ENCODE measurements at places on chromosomes 12 and 14.

DNA sequence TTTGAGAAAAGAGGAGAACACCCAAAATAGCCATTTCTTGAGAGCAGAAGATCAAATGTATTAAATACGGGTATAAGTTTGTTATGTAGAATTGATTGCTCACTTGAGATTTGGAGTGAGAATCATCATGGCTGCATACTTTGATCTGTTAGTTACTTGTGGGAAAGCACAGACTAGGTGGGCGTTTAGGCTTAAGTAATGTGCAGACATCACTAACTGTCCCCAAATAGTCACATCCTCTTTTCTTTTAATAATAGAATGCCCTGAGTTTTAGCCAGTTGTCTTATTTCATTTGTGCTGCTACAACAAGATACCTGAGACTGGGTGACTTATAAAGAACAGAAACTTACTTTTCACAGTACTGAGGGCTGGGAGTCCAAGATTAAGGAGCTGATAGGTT lies 14.3 kb upstream of the GTF2A1 start:
- DNase-seq: no peak

- DNase-seq: no peak
Measured at GRCh38 chr14:68675233-68675577, 117.7 kb downstream of the ZFP36L1 start.

GRCh38 chr12:40171501-40171900 lies 53.3 kb upstream of the LRRK2 start:
- DNase-seq: no peak

DNA sequence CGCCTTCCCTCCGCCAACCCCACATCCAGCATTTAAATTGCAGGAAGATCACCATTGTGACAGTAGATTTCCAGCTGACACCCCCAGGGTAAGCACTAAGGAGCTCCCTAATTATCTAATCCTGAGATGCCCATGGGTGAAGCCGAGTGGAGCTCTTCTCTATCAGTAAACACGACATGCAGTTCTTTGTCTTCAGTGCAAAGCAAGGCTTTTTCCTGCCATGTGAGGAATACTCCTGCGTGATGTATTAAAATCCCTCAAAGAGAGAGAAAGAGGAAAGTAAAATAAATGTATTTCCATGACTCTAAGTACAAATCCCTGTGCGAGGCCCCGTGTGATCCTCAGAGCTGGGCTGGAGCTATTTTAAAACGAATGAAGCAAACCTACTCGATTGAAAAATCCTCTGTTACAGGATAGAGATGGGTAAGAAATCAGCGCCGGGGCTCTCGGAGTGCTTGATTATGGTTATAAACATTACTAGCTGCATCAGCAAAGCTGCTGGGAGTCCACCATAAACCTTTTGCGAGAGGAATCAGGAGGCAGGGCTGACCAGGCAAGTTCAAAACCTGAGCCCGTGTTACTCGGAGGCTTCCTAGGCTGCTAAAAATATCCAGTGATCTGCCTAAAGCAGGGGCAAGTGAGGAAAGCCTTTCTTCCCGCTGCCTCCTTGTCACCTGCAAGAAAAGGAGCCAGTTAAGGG lies 61.5 kb downstream of the MAP1LC3B2 start:
- DNase-seq: peak; percentile 85

DNA sequence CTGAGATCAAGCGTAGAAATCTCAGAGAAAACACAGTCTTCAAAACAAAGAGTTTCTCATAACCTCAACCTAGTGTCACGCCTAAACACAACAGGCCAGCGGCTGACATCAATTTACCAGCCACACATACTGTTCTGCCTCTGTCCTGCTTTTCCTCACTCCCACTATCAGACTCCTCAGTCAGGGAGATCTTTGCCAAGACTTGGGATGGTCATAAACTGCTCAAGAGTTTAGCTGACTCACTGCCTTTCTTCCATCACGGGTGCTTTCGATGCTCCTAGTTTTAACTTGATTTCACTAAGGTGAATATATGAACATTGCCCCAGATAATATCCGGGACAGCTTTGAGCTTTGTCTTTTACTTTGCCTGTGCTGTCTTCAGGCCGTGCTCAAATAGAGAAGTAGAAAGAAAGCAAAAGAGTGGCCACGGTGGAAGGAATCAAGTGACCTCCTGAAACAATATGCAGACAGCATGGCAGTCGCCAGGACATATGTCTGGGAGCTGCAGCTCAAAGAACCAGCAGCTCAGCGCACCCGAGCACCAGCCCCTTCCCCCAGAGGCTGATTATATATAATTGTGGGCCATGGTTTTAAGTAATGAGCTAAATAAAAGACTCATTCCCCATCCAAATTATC lies 12.1 kb downstream of the MDM1 start:
- DNase-seq: peak; percentile 96

- no peak for DNase-seq
Measured at GRCh38 chr14:79464468-79464867, 746.8 kb downstream of the DIO2 start.

GRCh38 chr14:93737634-93738033 lies 50.7 kb downstream of the PRIMA1 start:
- peak; percentile 82 for DNase-seq

DNA sequence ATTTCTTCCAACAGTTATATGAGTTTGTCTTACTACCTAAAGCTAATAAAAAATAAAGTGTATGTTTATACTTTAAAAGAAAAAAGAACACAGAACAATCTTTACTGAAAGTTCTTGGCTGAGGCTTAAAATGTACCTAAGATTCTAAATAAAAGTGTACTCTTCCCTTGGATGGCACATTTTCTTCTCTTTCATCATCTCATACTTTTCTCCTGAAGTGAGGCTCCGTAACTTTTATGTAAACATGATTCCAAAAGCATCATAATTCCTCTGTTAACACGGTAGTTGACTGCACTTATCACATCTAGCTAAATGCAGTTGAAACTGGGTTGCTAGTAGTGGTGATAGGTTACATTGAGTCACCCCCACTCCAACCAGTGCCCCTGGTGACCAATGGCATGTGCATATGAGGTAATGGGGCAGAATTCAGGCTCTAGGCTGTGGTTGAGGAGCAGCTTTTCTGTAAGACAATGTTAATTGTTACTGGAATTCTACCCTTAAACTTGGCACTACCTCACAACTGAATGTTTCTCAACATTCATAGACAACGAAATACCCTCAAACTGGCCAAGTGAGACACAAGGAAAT lies 38.4 kb downstream of the WASHC3 start:
- DNase-seq: no peak

DNA sequence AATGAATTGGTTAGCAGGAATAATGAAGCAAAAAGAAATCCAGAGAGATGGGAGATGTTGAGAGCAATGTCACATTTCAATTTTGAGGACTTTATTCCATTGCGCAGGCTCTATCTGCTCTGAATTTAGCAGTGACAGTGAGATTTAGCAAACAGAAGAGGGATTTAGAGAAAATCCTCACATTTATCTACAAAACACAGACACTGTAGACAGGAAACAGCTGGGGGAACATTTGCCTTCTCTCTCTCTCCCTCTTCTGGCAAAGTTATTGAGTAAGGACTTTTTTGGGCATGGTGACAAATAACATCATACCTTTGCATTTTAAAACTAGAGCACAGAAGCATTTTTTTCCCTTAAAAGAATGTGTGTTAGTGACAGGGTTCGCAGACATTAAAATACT lies at the start of gene IGF1:
TSS of gene IGF1 (minus strand) at position 158 of the 400 bp plus-strand sequence. CDS start 182 bp downstream, outside the sequence.
- peak; percentile 91 for DNase-seq

DNA sequence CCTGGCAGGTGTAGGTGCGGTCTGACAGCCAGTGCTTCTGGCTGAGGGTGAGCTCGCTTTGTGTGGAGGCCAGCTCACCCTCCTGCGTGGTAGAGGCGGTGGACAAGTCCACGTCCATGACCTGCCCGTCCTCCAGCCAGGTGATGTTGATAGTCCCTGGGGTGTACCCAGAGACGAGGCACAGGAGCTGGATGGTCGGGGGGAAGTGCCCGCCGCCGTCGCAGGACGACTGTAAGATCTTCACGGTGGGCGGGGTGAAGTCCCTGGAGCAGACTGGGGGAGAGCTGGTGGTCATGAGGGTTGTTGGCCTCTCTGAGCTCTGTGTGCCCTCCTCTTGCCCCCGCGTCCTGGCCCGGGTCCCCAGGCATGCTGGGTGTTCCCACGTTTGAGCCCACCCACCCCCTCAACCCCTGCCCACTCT lies 74.6 kb downstream of the TMEM121 start:
- DNase-seq: no peak

GRCh38 chr14:51014625-51015024 lies 70.3 kb upstream of the PYGL start:
- no peak for DNase-seq

DNA sequence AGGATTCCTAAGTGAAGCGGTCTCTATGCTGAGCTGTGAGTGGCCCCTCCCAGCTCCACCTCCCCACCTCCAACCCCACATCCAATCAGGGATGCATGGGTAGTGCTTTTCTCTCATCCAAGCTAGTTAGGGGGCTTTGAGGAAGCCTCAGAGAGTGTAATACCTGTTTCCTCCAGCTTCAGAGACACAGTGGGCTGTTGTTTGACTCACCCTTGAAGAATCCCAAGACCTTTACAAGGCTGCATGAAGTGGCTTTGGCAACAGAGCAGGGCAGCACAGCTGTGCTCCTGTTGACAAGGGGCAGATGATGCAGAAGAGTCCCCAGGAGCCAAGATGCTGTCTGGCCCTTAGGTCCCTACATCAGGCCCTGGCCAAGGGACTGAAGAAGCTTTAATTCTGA lies 27.1 kb upstream of the CLMN start:
- no peak for DNase-seq

GRCh38 chr12:99976762-99977161 lies 8.0 kb downstream of the ANKS1B start:
- DNase-seq: no peak

GRCh38 chr14:53391631-53392285 lies 238.6 kb upstream of the DDHD1 start:
- DNase-seq: no peak

GRCh38 chr12:31297572-31298514 lies 28.1 kb downstream of the SINHCAF start:
- no peak for DNase-seq

DNA sequence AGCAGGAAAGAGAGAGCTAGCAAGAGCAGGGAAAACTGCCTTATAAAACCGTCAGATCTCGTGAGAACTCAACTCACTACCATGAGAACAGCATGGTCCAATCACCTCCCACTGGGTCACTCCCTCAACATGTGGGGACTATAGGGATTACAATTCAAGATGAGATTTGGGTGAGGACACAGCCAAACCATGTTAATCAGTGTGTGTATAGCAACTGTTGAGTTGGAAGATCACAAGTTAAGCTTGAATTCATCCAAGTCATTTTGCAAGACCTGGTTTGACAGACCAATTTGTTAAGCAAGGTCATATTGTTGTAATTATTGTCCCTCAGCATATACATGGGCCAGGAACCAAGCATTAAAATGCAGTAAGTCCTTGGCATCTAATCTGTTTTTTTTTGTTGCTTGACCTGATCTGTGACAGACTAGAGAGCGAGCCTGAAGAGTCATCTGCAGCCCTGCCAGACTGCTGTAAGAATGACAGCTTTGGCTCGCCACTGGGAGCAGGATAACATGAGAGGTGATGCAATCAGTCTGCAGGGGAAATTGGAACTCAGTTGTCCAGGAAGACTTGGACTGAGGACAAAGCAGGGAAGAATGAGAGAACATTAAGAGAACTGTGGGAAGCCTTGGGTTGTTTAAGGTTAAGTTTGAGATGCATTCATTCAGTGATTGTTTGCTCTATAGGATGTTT lies 297.6 kb upstream of the SEL1L start:
- DNase-seq: peak; percentile 40

- no peak for DNase-seq
Measured at GRCh38 chr12:100138803-100139098, 3.9 kb downstream of the BLTP3B start.

- peak; percentile 61 for DNase-seq
Measured at GRCh38 chr14:75773046-75773445, 112.0 kb downstream of the TTLL5 start.

GRCh38 chr12:6423267-6424007 lies 21.3 kb upstream of the CD27 start:
- peak; percentile 93 for DNase-seq

- DNase-seq: no peak
Measured at GRCh38 chr14:95292660-95293425, 26.9 kb downstream of the CLMN start.

- no peak for DNase-seq
Measured at GRCh38 chr12:32431025-32431424, 31.7 kb downstream of the FGD4 start.

GRCh38 chr12:93319523-93320050 lies 58.1 kb upstream of the NUDT4 start:
- DNase-seq: no peak

- DNase-seq: no peak
Measured at GRCh38 chr12:25189656-25190055, 5.3 kb downstream of the DNAI7 start.

DNA sequence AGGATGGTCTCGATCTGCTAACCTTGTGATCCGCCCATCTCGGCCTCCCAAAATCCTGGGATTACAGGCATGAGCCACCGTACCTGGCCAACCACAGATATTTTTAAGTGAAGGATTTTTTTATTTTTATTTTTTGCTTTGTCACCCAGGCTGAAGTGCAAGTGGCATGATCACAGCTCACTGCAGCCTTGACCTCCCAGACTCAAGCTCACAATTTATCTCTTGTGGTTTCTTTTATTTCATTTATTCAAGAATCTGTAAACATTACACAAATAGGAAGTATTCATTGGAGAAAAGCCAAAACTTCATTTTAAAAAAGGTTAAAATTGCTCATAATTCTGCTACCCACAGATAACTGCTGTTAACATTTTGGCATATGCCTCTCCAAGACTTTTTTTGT lies 13.3 kb downstream of the MOAP1 start:
- DNase-seq: no peak

- no peak for DNase-seq
Measured at GRCh38 chr14:96895658-96896271, 98.6 kb downstream of the VRK1 start.

DNA sequence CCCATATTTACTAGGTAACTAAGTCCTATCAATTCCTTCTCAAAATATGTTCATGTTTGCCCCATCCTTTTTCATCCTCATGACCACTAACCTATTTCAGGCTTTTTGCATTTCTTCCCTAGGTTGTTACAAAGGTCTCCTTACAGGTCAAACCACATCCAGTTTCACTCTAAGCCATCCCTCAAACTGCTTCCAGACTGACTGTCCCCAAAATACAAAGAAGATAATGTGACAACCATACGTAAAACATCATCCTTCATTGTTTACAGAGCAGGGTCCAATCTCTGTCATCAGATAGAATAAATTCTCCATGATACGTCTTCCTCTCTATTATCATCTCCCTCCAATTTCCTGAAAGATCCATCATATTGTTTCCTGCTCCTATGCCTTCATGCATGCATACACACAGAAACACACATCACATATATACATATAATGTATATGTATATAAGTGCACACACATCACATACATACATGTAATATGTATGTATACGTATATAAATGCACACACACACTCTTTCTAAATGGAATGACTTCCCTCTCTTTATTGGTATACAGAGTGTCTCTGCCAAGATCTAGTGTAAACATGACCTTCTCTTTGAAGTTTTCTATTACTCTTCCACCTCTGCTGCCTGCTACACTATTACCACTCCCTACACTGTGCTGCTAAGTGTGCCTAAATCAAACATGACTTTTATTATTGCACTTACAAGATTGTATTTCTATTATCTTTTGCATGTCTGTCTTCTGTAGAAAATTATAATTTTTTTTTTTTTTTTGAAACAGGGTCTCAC lies 30.7 kb upstream of the EPS8 start:
- no peak for DNase-seq

Data from umbilical cord (tissue), 2 donors.